ENCODE measurements at places on chromosomes 6 and 20. TPM values are rescaled to one million over a fixed set of nuclear protein-coding genes. Genes with fewer than 3 reads are reported as not detected.

DNA sequence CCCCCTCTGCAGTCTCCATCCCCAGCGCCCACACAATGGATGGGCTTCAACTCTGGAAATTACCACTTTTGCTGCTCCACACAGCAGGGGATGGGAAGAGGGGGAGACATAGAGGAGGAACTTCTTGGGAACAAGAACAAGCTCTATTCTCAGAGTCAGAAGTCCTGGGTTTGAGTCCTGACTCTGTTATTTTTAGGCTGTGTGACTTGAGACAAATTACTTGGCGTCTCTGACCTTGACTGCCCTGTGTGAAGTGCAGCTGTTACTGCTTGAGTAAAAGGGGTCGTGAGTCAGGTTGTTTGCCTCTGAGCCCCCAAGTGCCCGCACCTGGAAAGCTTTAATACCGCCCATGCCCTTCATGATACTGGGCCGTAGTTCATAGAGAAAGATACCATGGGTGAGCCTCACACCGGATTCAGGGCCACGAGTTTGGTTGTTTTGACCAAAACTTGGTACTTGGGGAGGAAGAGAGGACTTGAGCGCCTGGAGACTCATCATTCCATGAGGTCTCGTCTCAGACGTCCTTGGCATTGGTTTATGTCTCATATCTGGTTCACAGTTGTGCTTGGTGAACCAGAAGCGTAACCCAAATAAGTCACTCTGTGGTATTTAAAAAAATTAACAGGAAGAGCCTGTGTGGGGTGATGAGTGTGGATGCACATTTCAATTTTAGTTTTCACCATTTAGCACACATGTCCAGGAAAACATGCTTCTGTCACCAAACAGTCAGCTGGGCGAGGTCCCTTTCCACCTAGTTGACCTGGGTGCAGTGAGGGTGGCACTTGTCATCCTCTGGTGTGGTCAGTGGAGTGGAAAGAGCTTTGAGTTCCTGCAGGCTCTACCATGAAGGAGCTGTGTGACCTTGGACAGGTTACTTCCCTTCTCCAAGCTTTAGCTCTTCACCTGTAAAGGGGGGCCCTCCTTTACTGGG, 75.6 kb downstream of the CDC5L start:
- no peak for DNase-seq

DNA sequence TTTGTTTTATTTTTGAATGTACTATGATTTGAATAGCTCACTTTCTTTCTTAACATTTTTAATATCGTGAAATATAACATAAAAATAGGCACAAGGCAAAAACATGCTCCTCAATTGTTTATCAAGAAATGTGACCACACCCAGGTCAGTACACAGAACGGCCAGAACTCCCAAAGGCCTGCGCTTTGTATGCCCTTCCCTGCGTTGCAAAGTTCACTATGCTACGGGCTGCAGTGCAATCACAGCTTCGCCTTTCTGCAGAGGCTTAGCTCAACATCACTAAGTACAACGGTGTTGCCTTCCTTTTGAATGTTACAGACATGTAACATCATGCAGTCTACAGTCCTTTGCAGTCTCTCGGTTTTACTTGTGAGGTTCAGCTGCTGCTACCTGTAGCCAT, 333.4 kb downstream of the THBS2 start:
- no peak for DNase-seq

- DNase-seq, result no peak
These were observed 53.4 kb downstream of the HIVEP1 start for GRCh38 chr6:12065321-12066140.

Gene ALDH8A1
- 1.1 TPM for total RNA-seq

Gene HEBP2
- 20.0 TPM for total RNA-seq
